ENCODE measurements at places on chromosomes 2 and 18.

DNA sequence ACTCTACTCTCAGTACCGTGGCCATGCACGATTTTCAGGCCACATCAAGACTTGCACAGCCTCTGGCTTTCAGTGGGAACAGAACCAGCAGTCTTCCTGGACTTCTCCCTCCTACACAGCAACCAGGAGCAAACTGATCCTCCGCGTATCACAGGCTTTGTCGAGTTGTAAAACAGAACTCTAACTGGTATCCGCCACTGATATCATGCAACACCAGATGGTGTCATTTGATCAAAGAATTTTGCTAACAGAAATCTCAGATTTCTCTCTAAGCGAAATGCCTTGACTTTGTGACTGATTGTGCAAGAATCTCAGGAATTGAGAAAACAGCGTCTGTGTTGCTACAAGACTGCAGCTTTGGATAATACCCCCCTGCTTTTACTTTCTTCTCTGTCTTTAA is 85.7 kb downstream of the COPS8 start:
- peak; percentile 5 for DNase-seq

- peak; percentile 5 for DNase-seq
Measured at GRCh38 chr18:27540111-27540510, 355.0 kb upstream of the CHST9 start.

GRCh38 chr18:13550418-13551304 is 175.7 kb downstream of the FAM210A start:
- no peak for DNase-seq

DNA sequence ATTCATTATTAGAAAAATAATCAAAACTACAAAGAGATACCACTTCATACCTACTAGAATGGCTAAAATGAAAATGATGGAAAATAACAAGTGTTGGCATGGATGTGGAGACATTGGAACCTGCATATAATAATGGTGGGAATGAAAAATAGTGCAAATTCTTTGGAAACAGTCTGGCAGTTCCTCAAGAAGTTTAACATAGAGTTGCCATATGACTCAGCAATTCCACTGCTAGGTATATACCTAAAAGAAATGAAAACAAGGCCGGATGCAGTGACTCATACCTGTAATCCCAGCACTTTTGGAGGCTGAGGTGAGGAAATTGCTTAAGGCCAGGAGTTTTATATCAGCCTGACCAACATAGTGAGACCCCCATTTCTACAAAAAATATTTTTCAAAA is 41.6 kb upstream of the ACYP2 start:
- DNase-seq: no peak

DNA sequence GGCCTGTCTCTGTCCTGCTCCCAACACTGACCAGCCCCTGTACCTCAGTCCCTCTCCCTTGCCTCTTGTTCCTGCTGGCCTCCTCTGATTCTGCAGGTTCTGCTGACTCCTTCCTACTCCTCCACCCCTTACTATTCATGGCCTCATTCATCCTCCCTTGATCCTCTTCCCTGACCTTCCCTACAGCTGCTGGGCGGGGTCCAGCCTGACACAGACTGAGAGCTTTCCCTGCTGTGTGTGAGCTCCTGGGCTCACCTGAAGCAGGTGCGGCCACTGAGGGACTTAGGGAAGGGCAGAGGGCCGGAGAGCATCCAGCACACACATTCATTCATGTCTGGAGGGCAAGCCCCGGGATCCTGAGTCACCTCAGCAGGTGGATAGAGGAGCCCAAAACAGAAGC is 185.6 kb downstream of the CTIF start:
- no peak for DNase-seq

DNA sequence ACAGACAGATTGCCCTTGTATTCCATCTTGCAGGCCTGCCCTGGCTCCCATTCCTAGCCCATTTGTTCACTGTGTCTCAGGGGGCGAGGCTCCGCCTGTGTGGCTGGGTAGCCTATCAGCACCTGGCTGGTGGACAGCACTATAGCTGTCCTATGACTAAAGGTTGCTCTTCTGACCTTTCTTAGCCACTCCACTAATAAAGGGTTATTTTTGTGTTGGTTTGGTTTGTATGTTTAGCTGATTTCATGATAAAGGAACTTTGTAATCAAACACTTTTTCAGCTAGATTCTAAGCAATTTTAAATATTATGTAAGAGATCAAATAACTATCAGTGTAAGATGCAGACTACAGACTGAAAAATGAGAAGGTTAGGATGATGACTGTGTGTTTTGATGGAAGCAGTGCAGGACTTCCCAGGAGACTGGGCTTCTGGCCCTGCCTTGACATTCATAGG is 72.2 kb downstream of the CRIM1 start:
- DNase-seq: no peak

GRCh38 chr2:105885456-105885855 is 140.7 kb downstream of the NCK2 start:
- DNase-seq: no peak

DNA sequence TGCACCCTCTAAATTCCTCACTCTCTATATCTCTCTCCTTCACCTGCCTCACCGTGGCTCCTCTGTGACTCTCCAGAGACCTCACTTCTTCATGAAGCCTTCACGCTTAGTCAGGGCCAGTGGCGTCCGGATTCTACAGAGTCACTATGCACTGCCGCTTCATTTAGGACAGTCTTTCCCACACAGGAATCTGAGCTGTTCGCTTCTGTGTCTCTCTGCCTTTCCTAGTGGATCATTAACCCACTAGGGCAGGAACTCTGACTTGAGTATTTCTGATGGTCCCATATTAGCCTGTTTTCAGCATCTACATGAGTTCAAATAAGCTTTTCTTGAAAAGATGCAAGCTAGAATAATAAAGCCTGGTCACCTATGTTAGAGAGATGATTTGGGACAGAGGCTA is 180.2 kb upstream of the DOK6 start:
- no peak for DNase-seq

- DNase-seq: no peak
Measured at GRCh38 chr2:224802407-224802806, 86.2 kb upstream of the CCDC195 start.

GRCh38 chr2:215697003-215697402 is 261.1 kb upstream of the FN1 start:
- no peak for DNase-seq

- DNase-seq: no peak
Measured at GRCh38 chr2:109168086-109168485, 39.1 kb downstream of the SH3RF3 start.

GRCh38 chr18:62523255-62523588 is 397 bp downstream of the ZCCHC2 start:
- no peak for DNase-seq

DNA sequence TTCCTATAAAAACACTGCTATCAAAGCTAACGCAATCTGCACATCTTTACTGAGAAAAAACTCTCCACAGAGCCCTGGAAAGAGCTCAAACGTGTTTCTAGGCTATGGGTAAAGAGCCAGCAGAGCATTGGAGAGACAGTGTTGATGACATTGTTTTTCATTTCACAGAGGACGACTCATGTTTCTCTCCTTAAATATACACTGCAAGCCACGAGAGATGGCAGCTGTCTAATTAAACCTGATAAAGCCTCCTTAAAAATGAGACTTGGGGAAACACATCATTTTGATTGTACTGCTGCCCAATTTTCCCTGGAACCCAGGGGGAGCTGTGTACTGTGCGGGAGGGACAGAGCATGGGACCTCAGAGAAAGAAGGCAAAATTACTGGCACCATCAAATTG is 294.3 kb upstream of the SETBP1 start:
- DNase-seq: no peak

DNA sequence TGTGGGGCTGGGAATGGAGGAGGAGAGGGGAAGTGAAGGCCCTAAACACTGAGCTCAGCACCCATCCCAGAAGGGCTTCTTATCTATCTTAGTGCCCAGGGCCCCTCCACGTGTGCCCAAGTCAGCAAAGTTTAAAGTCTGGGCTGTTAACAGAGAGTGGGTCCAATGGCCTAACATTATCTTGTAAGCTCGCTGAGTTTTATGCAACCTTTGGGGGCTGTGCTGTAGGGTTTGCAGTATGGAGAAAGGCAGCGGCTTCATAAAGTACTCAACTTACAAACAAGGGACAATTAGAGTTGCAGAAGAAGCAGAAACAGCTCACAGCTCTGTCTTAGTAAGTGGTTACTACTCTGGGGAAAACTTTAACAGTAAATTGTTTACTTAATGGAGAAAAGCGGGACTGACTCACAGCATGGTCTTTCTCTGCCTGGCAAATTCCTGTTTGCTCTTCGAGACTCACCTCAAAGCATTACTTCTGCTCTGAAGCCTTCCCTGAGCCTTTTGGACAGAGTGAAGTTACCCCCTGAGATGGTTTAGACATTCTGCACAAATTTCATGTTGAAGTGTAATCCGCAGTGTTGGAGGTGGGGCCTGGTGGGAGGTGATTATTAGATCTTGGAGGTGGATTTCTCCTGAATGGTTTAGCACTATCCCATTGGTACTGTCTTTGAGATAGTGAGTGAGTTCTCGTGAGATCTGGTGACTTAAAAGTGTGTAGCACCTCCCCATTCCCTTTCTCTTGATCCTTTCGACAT is 9.0 kb downstream of the ENOSF1 start:
- no peak for DNase-seq

DNA sequence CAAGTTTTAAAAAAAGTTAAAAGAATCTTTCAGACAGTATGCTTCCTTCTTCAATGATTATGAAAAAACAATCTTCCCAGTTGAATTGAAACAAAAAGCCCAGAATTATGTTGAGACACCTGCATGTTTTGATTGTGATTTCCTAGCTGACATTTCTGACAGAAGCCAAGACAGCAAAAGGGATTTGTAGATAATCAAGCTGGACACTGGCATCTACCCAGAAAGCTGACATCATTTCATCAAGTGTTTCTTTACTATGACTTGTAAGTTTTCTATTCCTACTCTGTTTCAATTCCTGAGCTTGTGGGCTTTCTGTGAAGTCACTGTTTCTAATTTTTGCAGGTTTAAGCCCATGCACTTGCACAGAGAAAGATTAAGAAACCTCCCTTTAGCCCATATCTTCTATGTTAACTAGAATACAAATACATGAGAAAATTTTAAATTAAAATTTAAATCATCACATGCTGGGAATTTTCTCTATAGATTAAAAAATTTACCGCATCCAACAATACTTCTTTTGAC is 82.9 kb upstream of the CCDC85A start:
- DNase-seq: no peak

- DNase-seq: no peak
Measured at GRCh38 chr2:43458014-43458628, 137.7 kb downstream of the THADA start.

DNA sequence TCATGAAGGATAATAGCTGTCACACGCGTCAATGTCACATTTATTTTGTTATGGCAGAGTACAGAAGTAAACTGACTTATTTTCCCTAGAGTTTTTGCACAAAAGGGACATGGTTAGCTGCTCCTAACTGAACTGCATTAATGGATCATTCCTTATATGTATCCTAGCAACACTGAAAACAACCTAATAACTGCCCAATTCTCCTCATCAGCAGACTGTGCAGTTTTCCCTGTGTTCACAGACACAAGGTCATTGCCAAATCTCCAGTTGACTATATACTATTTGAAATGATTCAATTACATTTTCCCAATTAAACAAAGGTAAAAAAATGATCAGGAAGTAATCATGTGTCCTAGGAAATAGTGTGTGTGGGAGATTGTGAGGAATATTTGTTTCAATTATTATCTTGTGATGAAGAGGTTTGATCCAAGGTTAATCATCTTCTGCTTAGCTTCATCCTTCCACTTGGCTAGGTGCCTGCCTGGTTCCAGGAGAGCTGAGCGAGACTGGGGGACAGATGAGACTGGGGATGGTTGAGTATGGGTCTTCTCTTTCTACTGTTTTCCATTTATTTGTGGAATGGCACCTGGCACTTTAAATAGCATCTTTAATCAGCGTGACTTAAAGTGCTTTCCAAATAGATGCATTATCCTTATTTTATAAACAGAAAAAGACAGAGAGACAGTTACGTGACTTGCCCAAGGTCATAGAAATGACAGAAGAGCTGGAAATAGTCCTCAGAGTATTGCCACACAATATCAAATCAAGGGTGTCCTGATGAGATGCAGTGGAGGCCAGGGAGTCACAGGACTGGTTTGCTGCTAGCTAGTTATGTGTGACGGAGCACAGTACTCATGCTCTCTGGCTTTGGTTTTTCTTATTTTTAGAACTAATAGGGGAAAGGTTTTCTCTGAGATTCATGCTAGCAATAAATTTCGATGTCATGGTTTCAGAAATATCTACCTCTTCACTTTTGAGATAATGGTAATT is 335.6 kb downstream of the PIK3C3 start:
- no peak for DNase-seq

DNA sequence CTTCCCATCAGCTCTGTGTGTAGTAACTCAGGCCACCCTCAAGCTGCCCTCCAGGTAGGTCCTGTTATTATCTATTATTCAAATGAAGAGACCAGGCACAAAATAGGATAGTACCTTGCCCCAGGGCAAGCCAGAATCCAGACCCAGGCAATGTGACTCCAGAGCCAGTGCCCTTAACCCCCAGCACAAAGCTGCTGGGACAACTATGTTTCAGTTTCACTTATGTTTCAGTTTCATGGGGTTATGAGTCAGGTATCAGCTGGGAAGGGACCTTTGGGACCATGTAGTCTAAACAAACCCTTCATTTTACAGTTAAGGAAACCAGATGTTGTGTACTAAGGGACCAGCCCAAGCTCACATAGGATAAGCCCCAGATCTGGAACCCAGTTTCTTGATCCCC is 10.0 kb downstream of the HK2 start:
- DNase-seq: peak; percentile 68

- DNase-seq: peak; percentile 2
Measured at GRCh38 chr2:65974067-65974723, 460.7 kb upstream of the MEIS1 start.

- peak; percentile 21 for DNase-seq
Measured at GRCh38 chr2:182283512-182283911, 143.3 kb downstream of the PDE1A start.

DNA sequence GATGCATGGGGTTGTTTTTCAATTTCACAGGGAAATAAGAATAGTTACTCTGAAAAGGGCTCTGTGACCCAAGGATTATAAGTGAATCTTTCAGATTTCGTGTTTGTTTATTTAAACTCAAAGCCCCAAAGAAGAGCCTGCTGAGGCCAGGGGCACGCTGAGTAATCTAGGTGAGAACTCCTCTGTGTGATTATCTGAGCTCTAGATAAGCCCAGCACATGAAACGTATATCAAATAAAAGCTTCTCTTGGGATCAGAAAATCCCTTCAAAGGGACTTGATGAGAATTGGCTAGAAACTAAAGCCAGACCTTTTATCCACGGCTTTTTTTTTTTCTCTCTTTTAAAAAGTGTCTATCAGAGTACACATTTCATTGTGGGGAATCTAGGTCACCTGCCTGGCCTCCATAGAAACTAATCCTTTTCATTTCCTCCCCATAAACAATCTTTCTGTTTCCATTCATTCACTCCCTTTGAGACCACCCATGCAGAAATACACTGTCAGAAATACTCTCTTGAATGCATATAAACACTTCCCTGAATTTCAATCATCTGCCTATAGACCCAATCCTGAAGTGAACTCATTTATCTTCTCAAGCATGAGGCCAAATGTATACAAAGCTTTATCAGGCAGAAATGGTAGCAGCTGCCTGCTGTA is 137.4 kb downstream of the RIT2 start:
- no peak for DNase-seq

- no peak for DNase-seq
Measured at GRCh38 chr18:69758458-69758857, 189.2 kb downstream of the CD226 start.

GRCh38 chr18:10315522-10315921 is 138.9 kb upstream of the APCDD1 start:
- no peak for DNase-seq

Measured in OCI-M1 (cell line).